ENCODE measurements at places on chromosomes 5 and 9.

DNA sequence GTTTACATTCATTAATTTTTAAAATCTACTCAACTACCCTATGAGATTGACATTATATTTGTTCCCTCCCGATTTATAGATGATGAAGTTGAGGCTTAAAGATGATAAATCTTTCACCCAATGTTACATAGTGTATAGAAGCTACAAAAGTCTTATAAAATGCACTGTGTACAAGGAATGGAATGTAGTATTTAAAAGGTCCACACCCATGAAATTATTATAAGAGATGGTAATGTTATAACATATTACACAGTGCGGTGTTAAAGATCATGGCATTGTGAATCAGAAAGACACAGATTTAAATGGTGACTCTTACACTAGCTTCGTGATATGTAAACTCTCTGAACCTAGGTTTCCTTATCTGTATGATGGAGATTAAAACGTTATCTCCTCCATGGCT lies 141.6 kb upstream of the CHD1 start:
- no peak for DNase-seq

GRCh38 chr5:175859916-175860315 lies 11.5 kb upstream of the CPLX2 start:
- DNase-seq, result no peak

DNA sequence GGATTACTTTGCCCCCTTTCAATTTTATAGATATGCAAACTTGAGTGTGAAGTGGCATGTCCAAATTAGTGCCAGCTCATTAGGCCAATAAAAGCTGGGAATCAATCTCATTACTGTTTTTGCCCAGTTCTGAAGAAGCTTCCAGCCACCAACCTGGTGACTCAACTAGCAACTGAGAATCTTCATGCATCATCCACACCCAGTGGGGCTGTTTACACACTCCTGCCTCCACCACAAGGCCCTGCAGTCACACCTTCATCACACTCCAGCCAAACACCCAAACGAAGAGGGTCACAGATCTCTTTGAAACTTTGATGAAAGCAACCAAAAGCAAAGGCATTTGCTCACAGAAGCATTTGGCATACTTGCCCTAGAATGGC lies 41.3 kb upstream of the S1PR3 start:
- DNase-seq, result no peak

GRCh38 chr5:58106754-58107410 lies 353.0 kb downstream of the PLK2 start:
- DNase-seq, result no peak

Data from stimulated activated CD4-positive, alpha-beta T cell treated with anti-CD3 and anti-CD28 coated beads, TNF-alpha, amount 100 ng/mL, for 1 hour (primary cell).